Panc1 (cell line): ENCODE measurements at places on chromosomes 5 and 9. TPM values are rescaled to one million over a fixed set of nuclear protein-coding genes. Genes with fewer than 3 reads are reported as not detected.

GRCh38 chr5:14880688-14881087, 9.1 kb upstream of the ANKH start:
- H3K36me3 ChIP-seq, result no peaks in the 10 kb centered on the region
- H3K27ac ChIP-seq, result no peak overlapping the region
- H3K4me3 ChIP-seq, result no peak overlapping the region
- H3K27me3 ChIP-seq, result peaks cover 3% of the 10 kb centered on the region; the same call in 1 of the 2 replicates
- H3K4me1 ChIP-seq, result no peaks in the 10 kb centered on the region

DNA sequence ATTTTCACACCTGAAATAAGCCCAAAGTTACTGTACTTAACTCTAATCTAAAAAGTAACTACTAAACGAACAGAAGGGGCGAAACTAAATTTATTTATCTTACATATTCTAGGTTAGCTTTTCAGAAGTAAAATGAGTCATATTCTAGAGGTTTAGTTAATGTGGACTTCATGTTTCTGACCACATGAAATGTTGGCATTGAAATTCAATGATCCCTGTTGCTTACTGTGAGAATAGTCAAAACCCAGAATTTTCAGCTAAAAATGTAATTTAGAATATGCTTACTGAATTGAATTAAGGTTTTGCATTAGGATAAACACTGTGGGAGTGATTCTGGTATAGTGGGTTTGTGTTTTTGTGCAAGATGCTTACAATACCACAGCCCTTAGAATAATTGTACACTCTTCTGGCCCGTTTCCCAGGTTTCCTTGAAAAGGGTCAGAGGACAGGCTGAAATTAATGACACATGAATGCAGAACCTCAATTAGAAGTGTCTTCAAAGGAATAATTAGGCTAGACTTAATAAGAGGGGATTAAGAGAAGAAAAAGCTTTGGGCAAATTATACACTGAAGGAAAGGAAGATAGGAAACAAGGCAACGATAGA, 1.4 kb upstream of the SNX18 start:
- H3K4me3 ChIP-seq, result no peak overlapping the region
- H3K27me3 ChIP-seq, result no peaks in the 10 kb centered on the region
- H3K36me3 ChIP-seq, result no peaks in the 10 kb centered on the region
- H3K4me1 ChIP-seq, result peaks cover 21% of the 10 kb centered on the region
- no peak overlapping the region for H3K27ac ChIP-seq

DNA sequence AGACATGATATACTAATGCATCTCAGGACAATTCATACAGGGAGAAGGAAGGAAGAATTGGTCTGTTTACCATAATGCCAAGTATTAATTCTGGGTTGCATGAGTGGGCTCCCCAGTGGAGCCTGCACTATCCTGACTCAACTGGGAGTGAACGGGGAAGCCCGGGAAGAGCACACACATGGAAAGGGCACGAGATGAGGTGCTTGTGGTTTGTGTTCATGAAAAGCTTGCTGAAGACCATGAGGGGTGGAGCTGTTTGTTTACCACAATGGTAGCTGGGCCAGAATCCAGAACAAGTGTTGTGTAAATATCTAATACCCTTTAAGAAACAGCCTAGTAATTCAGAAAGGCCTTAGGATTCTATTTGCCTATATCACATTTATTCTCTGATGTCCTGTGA, 44.6 kb downstream of the POC5 start:
- DNase-seq, result no peak
- 0 out of 2 replicates have a peak, but pooled peaks cover 6% of the 10 kb centered on the region for H3K36me3 ChIP-seq
- H3K4me3 ChIP-seq, result no peak overlapping the region
- no peaks in the 10 kb centered on the region for H3K27me3 ChIP-seq

DNA sequence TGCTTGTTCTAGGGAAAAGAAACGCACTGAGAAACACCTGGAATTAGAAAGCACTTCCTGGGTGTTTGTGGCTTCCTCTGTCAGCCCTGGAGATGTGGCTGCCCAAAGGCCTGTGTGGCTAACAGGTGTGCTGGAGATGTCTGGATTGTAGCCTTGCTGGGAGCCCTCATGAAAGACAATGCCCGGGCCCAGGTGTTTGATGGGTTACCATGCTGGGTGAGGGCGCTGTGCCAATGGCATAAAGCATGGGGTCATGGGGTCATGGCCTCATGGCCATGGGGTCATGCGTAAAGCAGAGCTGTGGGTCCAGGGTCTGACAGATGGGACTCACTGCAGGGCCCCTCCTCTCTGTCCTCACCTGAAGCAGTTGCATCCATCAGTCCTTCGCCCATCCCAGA, 21.6 kb downstream of the ANKRD33B start:
- H3K4me1 ChIP-seq, result peaks cover 23% of the 10 kb centered on the region
- no peak overlapping the region for H3K27ac ChIP-seq
- DNase-seq, result no peak

GRCh38 chr5:146902471-146902870, 23.9 kb upstream of the PPP2R2B start:
- H3K4me3 ChIP-seq, result no peak overlapping the region
- H3K27ac ChIP-seq, result no peak overlapping the region
- DNase-seq, result no peak
- H3K27me3 ChIP-seq, result no peaks in the 10 kb centered on the region
- no peaks in the 10 kb centered on the region for H3K4me1 ChIP-seq
- H3K36me3 ChIP-seq, result no peaks in the 10 kb centered on the region

PCDHA1 gene
- not detected for total RNA-seq

DNA sequence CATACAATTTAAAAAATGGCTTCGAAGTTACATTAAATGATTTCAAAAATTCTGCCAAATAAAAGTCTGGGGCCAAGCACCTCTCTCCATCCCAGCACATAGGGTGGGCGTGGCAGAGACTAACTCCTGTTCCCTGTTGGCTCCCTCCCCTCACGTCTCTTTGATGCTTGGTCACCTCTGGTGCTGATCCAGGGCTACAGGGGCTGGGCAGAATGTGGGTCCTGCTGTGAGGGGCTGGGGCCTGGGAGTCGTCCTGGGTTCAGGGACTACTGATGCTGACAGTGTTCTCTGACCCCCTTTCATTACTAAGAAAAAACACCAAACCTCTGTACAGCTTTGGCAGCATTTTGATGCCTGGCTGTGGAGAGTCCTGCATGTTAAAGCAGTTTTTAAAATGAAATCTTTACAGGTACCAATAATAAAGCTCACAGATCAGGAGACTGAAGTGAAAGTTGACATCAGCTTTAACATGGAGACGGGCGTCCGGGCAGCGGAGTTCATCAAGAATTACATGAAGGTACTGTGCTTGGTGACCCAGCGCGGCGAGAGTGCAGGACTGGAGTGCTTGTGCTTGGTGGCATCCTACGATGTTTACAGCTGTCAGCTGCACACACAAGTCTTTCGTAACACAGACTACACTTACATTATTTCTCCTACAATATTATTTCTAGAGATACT, 29.0 kb downstream of the TENT4A start:
- no peaks in the 10 kb centered on the region; the same call in 1 of the 2 replicates for H3K4me1 ChIP-seq
- H3K36me3 ChIP-seq, result peaks cover 17% of the 10 kb centered on the region
- no peaks in the 10 kb centered on the region for H3K27me3 ChIP-seq
- H3K4me3 ChIP-seq, result no peak overlapping the region
- H3K27ac ChIP-seq, result no peak overlapping the region

- H3K4me3 ChIP-seq, result no peak overlapping the region
- H3K27me3 ChIP-seq, result no peaks in the 10 kb centered on the region
- H3K27ac ChIP-seq, result no peak overlapping the region
- no peak for DNase-seq
- no peaks in the 10 kb centered on the region for H3K4me1 ChIP-seq
- H3K36me3 ChIP-seq, result no peaks in the 10 kb centered on the region; the same call in 1 of the 2 replicates
Observed at GRCh38 chr9:36074870-36075532, 38.3 kb downstream of the RECK start.

DNA sequence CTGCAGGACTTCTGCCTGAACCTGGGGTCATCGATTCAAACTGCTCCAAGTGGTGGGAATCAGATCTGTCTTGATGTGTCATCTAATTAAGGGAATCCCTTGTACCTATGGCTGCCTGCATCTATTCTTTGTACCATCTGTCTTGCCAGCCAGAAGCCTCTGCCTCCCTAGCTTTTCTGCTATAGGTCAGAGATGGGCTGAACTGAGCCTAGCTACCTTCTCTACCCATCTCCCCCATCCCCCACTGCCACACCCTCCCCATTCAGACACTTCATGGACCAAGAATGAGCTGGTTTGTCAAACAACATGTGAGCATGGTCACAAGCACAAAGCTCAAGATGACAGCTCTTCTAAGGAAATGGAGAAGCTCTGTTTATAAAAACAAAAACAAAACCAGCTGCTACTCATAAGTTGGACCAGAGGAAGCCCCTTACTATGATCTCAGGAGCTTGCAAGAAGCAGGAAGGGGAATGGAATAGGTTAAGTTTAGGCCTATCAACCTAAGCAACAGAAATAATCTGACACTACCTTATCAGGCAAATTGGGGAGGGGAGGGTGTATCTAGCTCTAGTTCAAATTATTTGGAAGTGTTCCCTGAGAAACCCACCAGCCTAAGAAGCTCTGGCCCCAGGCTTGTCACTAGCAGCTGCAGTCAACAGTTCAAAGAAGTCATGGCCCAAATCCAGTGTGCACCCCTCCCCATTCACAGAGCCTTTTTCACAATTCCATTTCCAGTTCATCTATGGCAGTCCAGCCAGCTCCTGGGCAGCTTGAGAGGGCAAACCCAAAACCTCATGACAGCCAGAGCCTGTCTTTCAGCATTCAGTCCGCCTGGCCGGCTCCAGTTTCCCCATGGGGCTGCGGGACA, 29.9 kb downstream of the SKP1 start:
- DNase-seq, result no peak
- peaks cover 3% of the 10 kb centered on the region; the same call in 1 of the 2 replicates for H3K4me1 ChIP-seq
- no peak overlapping the region for H3K27ac ChIP-seq
- H3K27me3 ChIP-seq, result no peaks in the 10 kb centered on the region
- peaks cover 10% of the 10 kb centered on the region for H3K36me3 ChIP-seq

GMCL2 gene
- total RNA-seq, result not detected

DNA sequence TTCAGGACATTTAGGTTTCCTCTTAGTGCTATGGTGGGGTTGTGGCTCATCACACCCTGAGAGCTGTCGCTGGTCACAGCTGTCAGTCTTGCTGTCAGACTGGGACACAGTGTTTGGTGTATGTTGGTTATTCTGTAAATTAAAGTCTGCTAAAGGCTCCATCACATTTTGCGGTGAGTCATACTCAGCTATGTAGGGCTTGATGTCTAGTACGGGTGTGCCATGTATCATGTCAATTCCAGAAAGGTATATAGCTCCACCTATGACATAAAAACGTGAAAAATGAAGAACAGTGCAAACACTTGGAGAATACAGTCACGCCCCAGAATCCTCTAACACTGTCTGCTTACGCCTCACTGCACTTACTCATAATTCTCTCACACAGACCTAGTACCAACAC, 11.9 kb downstream of the TRMO start:
- H3K4me3 ChIP-seq, result no peak overlapping the region
- no peak for DNase-seq
- H3K4me1 ChIP-seq, result no peaks in the 10 kb centered on the region
- no peaks in the 10 kb centered on the region for H3K27me3 ChIP-seq
- no peak overlapping the region for H3K27ac ChIP-seq
- no peaks in the 10 kb centered on the region; the same call in none of the 2 replicates for H3K36me3 ChIP-seq

GRCh38 chr5:73946919-73947602, 321.1 kb downstream of the ARHGEF28 start:
- H3K36me3 ChIP-seq, result no peaks in the 10 kb centered on the region
- no peaks in the 10 kb centered on the region for H3K4me1 ChIP-seq
- no peak overlapping the region for H3K4me3 ChIP-seq
- DNase-seq, result no peak
- H3K27me3 ChIP-seq, result no peaks in the 10 kb centered on the region; the same call in 1 of the 2 replicates

DNA sequence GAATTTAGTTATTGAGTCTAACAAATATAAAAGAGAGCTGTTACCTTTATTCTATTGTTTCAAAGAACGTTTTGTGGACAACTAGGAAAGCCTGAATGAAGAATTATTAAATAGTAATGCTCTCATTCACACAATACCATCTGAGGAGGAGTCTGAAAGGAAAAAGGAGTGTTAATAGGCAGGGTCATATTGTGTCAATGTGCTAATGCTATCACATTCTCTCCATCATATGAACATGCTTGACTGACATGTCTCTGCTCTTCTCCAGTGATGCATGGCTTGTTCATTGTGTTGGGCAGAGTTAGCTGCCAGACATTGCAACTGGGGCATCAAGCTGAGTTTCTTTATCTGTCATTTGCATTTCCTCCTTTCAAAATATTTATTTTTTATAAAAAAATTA, 1578.0 kb downstream of the MAT2B start:
- no peak overlapping the region for H3K4me3 ChIP-seq
- DNase-seq, result no peak
- H3K27ac ChIP-seq, result no peak overlapping the region
- H3K27me3 ChIP-seq, result no peaks in the 10 kb centered on the region
- no peaks in the 10 kb centered on the region for H3K4me1 ChIP-seq

PRR7 gene
- 39.2 TPM for total RNA-seq

OMD gene
- total RNA-seq, result not detected

DNA sequence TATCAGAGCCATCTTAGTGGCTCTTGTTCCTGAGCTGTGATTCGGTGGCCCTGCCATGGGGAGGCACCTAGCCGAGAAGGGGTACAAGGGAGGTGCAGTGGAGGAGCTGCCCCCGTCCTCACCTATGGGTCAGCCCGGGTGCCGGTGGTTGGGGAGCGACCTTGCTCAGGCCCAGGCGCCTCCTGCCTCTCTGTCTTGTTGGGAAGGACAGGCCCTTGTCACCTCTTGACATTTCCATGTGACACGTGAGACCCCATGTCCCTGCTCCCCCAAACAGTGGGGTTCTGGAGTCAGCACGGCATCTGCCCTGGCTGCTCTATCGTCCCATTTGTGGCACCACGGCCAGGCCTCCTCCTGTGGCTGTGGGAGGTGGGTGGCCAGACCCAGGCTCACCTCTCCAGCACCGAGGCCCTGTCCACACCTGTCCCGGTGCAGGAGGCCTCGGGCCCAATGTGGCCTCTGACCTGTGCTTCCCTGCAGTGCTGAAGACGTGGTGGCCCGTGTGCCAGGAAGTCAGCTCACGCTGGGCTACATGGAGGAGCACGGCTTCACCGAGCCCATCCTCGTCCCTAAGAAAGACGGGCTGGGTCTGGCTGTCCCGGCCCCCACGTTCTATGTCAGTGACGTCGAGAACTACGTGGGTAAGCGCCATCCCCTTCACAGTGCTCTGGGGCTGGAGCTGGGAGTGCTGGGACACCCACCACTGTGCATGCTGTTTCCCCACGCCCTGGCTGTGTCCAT, 68.9 kb downstream of the PHF2 start:
- no peak overlapping the region for H3K27ac ChIP-seq
- no peaks in the 10 kb centered on the region for H3K36me3 ChIP-seq
- no peaks in the 10 kb centered on the region for H3K27me3 ChIP-seq
- no peaks in the 10 kb centered on the region for H3K4me1 ChIP-seq

GRCh38 chr5:124355928-124356327, 390.5 kb downstream of the ZNF608 start:
- H3K4me3 ChIP-seq, result no peak overlapping the region
- no peaks in the 10 kb centered on the region for H3K4me1 ChIP-seq
- no peaks in the 10 kb centered on the region for H3K36me3 ChIP-seq
- no peak overlapping the region for H3K27ac ChIP-seq
- no peak for DNase-seq

PCAT7 gene
- total RNA-seq, result 0.59 TPM

DNA sequence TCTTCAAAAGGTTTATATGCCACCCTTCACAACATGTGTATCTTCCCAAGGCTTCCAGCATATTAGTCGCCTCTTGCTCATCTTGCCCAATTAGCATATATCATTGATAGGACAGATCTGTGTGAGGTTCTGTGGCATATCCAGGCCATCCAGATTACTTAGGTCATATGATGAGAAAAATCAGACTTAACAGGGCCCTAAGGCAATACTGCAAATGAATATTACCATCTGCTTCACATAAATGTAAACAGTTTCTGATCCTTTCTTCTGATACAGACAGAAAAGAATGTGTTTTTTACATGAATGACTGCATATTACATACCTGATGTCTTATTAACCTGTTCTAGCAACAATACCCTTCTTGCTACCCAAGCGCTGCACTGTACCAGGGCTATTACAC, 41.3 kb upstream of the GHR start:
- no peak for DNase-seq
- H3K27me3 ChIP-seq, result no peaks in the 10 kb centered on the region
- no peak overlapping the region for H3K27ac ChIP-seq
- no peaks in the 10 kb centered on the region for H3K4me1 ChIP-seq
- H3K36me3 ChIP-seq, result no peaks in the 10 kb centered on the region

WWC1 gene
- 29.4 TPM for total RNA-seq
